ENCODE measurements at places on chromosomes 13 and 19.

- DNase-seq, result no peak
Measured at GRCh38 chr19:13633109-13633508, 126.8 kb upstream of the CACNA1A start.

GRCh38 chr13:29530901-29531300 lies 64.6 kb downstream of the SLC7A1 start:
- no peak for DNase-seq

- DNase-seq, result no peak
Measured at GRCh38 chr19:35214766-35215422, 13.6 kb downstream of the FAM187B start.

DNA sequence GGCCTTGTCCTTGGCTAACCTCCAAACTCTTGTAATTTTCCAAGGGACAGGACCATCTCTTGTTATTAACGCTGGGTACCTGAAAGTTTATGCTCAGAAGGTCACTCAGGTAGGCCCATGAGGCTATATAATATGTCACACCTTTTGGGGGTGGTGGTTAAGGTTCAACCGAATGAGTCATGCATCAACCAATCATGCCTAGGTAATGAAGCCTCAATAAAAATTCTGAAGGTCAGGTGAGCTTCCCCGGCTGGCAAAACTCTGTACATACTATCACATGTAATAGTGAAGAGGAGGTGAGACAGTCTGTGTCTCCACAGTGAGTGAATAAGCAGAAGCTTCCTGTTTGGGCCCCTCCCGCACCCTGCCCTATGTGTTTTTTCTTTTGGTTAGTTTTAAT lies 424.9 kb downstream of the PCDH17 start:
- DNase-seq, result no peak

DNA sequence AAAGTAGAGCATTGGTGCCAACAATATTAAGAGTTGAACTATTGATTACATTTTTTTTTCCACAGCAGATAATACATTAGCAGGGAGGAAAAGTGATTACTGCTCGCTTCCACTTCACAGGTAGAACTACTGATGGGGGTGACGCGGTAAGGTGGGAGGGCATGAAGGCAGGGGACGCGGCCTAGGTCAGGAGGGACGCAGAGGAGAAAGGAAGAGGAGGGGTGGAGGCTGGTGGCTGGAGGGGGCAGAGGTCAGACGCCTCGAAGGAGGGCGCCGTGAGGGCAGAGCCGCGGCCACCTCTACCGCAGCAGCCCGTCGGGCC lies 287 bp upstream of the B3GLCT start:
- DNase-seq, result no peak

DNA sequence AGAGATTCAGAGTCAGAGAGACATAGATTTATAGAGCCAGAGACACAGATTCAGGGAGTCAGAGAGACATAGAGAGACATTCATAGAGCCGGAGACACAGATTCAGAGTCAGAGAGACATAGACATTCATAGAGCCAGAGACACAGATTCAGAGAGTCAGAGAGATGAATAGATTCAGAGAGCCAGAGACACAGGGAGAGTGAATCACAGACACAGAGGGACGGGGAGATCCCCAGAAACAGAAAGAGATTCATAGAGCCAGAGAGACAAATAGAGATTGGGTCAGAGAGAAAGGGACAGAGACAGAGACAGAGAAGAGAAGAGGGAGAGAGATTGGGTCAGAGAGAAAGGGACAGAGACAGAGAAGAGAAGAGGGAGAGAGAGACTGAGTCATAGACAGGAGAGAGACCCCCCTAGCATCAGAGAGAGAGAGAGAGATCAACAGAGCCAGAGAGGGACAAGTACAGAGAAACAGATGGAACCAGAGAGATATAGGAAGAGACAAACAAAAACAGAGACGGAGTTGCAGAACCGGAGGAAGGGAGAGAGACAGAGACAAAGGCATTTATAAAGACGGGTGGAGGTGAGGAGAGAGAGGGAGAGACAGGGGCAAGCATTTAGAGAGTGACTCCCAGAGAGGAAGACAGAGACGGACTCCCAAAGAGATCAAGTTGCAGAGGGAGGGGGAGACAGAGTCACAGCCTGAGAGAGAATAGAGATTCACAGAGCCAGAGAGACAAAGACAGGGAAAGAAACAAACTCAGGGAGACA lies 1.1 kb upstream of the PRKCG start:
- no peak for DNase-seq

GRCh38 chr19:47176071-47176626 lies 45.5 kb downstream of the SAE1 start:
- DNase-seq, result no peak

- DNase-seq, result peak; percentile 82
Measured at GRCh38 chr13:40026174-40026585, 370.7 kb downstream of the COG6 start.

DNA sequence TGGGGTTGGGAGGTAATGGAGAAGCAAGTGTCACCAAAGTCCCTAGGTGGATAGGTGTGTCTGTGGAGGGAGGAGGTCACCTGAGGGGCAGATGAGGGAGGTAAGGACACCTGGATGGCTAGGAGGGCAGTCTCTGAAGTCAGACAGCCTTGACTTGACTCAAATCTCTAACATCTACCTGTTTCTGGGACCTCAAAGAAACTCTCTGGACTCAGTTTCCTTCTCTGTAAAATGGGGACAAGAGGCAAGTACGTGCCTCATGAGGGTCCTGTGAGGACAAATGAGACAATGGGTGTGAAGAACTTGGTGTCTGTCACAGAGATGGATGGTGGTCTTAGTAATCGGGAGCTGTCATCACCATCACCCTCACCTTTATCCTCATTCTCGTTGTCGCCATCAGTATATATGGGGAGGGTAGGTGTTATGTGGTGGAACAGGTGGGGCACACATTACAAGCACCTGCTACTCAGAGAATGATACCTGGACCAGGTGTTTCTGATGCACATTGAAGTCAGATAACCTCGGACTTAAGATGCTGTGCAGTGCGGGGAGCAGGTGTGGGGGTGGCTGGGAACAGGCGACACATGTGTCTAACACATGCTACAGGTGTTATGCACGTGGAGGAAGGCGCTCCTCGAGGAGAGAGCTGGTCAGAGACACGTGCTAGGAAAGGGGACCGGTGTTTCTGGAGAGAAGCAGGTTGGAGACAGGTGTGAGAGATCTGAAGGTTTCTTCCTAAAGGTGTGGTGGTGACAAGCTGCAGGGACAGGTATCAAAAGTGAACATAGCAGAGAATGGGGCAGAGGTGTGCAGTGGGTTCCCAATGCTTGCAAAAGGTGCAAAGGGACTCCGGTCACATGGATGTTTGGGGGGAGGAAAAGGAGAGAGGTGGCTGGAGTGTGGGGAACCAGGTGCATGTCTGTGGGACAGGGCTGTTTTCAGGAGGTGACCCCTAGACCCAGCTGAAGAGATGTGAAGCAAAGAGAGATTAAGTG lies 3.8 kb downstream of the ERFL start:
- DNase-seq, result no peak

DNA sequence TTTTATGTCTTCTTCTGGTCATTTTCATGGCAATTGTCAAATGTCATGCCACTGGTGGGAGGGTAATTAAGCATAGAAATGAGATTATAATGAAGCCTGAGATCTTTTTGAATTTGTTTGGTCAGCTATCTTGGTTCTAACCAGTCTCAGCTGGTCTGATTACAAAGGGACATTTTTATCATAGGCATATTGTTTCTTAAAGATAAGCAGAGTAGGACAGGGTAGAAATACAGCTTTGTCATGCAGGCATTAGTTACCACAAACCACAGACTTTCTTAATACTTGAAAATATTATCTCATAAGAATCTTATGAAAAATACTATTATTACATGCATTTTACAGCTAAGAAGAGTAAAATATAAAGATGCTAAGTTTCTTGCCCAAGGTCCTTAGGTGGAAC lies 1761.5 kb downstream of the PCDH9 start:
- no peak for DNase-seq

GRCh38 chr13:108833531-108833930 lies 204.1 kb downstream of the MYO16 start:
- DNase-seq, result no peak

GRCh38 chr13:48411147-48411794 lies 1.6 kb downstream of the LPAR6 start:
- DNase-seq, result no peak

DNA sequence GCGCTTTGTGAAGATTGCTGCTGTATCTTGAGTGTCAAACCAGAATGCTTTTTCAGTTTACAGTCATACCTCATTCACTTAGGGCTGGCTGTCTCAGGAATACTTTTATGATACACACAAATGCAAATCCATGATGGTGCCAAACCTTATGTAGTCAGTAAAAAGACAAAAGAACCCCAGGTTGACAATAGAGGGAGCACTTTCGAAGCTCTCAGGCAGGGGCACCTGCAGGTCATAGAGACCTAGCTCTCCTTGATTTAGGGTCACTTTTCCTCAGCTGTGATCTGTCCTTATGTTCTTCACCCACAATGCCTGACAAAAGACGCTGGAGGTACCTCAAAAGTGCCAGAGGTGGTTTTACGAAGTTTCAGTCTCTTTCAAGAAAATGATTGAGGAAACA lies 172.2 kb downstream of the DNAJC15 start:
- no peak for DNase-seq

GRCh38 chr19:4303819-4304537 lies 420 bp upstream of the FSD1 start:
- peak; percentile 24 for DNase-seq

DNA sequence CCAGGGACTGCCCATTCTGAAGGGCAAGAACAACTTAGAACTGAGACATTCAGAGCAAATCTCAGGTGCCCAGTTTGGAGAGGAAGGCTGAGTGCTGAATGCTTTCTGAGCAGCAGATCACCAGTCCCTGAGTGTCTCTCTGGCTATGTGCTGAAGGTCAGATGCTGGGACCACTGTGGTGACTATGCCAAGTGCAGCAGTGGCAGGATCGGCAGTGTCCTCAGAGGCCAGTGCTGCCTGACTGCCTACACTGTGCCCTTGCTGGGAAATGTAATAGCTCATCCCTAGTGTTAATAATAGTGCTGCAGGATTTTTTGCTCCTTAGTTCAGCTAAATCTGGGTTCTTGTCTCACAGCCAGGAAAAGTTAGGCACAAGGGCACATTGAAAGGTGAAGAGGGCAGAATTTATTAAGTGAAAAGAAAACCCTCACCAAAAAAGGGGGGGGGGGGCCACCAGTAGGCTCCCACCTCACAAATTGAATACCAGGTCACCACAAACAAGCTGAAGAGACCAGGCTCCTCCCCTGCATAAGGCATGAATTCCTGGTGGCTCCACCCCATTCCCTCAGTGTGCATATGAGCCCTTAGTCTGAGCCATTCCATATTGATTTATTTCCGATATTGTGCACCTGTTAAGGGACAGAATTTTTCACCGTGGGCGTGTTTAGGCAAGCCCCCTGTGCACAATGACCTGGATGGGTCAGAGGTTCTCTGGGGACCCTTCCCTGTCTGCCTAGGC lies 18.5 kb downstream of the RFXAP start:
- DNase-seq, result no peak

DNA sequence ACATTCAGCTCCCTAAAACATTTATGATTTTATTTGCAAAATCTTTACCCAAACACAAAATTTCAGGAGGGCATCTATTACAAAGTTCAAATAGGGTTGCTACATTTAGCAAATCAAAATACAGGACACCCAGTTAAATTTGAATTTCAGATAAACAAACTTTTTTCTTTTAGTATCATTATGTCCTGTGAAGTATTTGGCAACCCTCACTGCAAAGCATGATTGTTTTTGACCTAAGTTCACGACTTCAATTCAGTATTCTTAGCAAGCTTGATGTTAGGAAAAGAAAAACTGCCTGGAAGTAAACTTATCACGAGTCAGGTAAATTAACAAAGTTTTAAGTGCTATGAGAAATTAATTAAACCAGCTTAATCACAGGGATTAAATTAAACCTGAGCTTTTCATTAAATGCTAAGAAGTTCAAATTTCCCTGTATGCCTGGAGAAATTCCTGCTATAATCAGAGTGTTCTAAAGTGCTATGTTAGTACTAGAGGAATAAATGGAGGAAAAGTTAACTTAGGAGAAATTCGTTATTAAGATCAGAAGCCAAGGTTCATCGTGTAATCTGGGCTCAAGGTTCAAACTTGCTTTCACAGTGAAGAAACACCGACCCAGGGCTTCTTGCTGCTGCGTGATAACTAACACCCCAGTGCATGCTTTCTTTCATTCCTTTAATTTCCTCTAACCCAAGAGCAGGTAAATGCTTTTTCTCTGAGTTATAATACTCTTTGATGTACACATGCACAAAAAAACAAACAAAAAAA lies 298.1 kb downstream of the FOXO1 start:
- no peak for DNase-seq

- DNase-seq, result no peak
Measured at GRCh38 chr13:87107651-87108050, 563.5 kb upstream of the SLITRK5 start.

DNA sequence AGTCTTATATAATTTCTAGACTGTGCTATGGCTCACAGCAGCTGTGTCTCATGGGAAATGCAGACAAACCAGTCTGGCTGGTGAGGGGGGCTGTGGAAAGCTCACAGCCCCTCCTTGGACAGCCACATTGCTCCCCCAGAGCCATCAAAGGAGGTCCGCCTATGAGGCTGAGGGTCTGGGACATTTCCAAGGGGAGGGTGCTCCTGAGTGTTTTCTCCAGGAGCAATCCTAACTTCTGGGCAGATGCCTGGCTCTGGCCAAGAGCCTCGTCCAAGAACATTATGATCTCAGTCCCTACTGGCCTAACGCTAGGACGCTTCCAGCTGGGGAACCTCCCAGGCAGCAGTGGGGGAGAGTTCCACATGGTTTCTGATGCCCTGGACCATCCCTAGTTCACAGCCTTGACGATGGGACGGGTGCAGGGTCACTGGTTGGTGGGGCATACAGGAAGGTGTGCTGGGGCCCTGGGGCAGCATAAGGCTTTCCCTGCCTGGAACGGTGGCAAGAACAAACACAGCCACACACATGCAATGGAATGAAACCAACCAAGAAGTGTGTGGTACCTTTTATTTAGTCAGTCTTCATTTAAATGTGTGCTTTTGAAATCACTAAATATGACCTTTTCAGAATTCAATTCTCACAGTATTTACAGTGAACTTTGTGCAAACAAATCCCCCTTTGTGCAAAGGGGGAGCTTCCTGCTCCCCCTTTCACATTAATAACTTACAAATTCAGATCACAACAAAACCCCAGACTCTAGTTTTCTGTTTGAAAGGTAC lies 60.6 kb downstream of the CDADC1 start:
- DNase-seq, result no peak

GRCh38 chr19:31348481-31349159 lies 616 bp downstream of the TSHZ3 start:
- DNase-seq, result no peak

Measured in activated naive CD4-positive, alpha-beta T cell treated with anti-CD3 and anti-CD28 coated beads for 36 hours (primary cell).